Gastroesophageal sphincter (tissue), 4 donors: ENCODE measurements at places on chromosomes 4 and X.
A peak's percentile ranks its signal among the peaks of the same experiment; 100 is the strongest.

GRCh38 chr4:173821876-173822275 lies 291.8 kb upstream of the HAND2 start:
- no peak for ATAC-seq

- no peak for ATAC-seq
Observed at GRCh38 chr4:37441231-37442061, 196.9 kb downstream of the NWD2 start.

DNA sequence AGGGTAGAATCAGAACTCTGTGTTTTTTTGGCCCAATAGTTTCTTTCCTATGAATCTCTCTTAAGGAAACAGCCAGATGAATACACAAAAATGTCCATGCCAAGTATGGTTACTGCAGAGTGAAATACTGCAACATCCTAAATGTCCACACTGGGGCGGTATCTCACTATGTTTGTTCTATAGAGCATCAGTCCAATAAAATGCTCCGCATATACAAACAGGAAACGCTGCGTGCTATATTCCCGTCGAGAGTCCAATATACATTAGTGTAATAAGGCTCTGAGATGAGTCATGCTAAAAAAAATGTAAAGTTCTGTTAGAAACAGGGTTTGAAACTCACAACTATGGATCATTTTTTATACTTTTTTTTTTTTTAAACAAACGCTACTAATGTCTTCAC lies 72.9 kb upstream of the ENOX2 start:
- ATAC-seq: no peak

DNA sequence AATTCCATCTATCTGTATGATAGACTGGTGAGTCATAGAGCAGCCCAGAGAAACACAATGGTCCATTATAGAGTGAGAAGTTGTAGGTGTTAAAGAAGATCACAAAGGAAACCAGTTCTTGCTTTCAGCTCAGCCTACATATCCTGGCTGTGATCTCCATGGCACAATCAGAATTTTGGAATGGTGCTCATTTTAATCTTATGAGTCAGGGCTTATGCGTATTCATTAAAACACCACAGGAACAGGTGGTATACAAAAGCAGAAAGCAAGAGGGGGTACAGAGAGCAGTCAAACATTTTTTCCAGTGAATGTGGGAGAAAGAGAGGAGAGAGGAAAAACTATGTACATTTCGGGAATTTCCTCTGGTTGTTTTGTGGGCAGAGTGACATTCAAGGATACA lies 126.9 kb downstream of the MFAP3L start:
- no peak for ATAC-seq

DNA sequence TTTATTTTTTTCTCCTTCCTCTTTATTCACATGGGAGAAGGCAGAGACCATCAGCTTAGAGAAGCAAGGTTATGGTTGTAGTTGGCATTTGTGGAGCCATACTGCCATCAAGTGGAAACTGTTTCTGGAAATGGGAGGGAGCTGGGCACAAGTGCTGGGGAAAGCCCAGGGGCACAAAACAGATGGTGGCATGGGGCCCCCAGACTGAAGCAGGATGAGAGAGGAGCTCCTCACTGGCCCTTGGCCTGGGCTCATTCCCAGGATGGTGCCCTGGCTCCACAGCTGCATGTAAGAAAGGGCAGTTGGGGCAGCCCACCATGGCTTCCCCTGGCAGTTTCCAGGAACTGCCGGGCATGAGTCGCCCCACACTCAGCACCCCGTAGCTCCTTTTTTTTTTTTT lies 59.2 kb downstream of the NBDY start:
- no peak for ATAC-seq

DNA sequence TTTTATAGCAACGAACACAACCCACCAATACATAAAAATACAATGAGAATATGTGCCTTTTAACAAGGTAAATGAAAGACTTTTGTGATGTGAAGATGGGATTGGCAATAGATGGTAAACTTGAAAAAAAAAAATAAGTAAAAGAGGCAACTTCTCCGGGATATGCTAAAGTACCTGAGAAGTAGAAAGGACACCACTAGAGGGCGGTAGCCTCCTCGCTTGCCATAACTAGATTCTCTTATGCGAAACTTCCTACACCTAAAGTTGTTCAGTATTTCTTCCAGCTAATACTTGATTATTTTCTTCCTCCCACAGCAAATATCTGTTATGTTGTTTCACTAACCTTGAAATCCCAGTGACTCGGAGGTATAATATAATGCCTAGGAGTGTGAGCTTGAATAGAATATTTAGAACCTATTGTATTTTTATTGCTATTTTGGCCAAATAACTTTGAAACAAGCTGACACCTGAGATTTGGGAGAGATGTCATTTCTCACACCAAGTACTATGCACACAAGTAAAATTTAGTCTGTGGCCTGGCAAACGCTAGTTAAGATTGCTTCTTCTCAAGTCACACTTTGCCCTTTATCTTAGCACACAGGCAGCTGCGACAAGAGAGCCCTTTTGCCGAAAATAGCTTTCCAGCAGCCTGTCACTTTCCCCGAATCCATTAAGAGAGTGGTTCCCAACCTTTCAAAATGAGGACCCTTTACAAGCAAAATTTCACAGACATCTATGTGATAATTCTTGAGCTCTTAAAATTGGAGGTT lies 44.9 kb upstream of the PDLIM5 start:
- ATAC-seq: peak; percentile 50

DNA sequence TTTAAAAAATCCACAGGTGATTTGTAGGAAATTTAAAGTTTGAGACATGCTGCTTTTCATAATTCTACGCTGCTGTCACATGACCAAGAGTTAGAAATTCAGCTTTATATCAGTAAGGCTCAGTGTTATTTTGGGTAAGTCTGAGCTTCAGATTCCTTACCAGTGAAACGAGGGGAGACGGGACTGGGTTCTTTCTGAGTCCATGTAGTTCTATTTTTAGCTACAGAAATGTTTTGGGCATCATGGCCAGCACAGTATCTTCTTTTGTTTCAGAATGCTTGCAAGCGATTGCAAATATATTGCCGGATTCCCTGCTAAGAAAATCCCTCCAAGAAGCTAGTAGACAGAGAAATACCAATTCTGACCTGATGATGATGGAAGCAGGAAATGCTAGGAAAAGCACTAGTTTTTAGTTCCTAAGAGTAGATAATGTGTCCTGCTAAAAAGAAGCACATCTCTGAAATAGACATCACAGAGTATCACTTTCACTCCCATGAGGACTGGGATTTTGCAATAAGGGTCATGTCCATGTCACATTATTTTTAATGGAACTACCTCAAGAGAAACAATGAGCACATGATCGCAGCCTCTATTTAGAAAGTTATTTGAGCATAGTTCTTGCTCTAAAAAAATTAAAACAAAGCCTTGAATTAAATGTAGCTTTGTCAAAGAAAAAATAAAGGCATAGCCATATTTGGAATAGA lies 10.9 kb downstream of the ATP1B4 start:
- no peak for ATAC-seq

- no peak for ATAC-seq
Observed at GRCh38 chr4:132218406-132218805, 930.7 kb upstream of the PCDH10 start.

DNA sequence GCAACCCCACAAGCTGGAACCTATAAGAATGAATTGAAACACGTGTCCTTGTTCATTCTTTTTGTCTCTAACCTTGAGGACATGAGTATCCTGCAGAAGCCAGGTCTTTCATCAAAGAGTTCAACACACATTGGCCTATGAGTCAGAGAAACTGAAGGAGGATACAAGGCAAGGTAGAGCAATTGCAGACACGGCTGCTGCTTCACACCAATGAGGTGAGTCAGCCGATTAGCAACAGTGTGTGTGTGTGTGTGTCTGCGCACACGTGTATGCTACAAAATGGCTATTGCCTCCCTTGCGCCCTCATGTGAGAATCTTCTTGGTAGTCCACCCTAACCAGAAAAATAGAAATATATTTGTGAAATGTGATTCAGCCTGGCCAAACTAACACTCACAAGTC lies 1477.7 kb upstream of the IGFBP7 start:
- ATAC-seq: no peak

DNA sequence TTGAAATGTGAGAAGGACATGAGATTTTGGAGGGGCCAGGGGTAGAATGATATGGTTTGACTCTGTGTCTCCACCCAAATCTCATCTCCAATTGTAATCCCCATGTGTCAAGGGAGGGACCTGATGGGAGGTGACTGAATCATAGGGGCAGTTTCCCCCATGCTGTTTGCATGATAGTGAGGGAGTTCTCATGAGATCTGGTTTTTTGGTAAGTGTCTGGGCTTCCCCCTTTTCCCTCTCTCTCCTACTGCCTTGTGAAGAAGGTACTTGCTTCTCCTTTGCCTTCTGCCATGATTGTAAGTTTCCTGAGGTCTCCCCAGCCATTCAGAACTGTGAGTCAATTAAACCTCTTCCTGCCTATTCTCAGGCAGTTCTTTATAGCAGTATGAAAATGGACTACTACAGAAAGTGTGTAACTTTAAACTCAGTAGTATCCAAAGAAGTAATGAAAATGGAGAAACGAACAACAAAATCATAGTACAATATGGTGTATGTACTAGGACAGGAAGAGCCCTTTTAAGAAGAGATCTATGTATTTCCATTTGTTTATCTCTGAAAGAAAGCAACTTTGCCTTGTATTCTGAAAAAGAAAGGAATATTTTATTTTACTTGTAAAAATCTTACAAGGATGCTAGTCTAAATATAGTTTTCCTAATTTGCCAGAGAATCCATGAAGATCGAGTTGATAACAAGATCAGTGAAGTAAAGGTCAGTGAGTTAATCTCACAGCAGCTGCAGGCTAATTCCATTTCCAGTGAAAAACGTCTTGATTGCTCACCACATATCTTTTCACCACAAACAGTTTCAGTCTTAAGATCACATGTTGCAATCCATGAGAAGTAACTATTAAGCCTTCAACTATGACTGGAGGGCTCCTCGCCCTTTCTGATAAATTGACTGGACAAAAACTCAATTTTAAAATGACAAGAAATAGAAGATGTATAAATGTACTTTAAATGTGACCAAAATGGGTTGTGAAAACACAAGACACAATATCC lies 20.5 kb downstream of the PKD2 start:
- ATAC-seq: peak; percentile 68

- no peak for ATAC-seq
Observed at GRCh38 chr4:40254608-40255392, 58.0 kb downstream of the RHOH start.

DNA sequence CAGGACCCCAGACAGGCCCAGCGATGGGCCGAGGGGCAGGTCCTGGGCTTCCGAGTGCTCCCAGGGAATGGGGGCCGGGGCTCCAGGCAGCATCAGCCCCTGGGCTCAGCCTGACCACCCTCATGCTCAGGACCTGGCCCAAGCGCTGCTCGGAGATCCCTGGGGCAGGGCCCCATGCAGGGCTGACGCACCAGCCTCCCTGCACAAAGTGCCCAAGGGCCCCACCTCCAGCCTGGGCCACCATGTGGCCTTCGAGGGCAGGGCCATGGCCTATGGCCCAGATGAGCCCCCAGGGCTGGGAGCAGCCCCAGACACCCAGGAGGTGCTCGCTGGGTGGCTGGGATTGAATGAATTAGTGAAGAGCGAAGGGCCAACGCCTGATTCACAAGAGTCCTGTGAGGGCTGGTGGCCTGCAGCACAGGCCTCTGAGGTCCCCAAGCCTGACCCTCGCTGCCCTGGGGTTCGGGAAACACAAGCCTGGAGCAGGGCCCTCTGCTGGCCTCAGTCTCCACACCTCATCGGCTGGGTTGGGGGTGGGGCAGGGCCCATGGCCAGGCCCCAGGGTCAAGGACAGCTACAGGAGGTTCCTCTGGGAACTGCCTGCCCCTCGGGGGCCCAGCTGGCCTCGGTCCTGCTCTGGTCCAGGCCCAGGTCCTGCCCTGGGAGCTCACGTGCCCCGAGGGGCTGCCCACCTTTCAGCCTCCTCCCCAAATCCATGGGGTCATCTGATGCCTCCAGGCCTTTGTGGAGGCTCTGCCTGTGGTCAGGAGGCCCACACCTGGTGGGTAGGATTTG lies 13.3 kb upstream of the FGFR3 start:
- no peak for ATAC-seq

DNA sequence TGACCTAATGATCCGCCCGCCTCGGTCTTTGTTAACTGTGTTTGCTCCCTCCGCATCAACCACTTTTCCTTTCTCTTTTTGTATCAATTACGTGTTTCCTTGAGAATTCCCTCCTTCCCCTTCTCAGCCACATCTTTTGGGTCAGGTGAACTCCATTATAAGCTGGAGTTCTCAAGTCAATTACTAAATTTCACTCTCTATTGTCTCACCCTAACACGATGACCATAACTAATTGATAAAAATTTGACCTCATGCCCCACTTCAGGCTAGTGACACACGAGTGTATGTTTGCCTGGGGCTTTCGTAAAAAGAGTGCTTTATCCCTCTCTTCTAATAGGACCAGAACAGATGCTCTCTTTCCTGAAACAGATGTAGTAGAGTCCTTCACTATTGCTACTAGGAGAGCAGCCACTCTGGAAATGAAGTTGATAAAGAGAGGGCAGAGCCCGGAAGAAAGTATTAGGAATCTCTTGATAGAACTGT lies 403.6 kb upstream of the ANXA10 start:
- ATAC-seq: no peak

DNA sequence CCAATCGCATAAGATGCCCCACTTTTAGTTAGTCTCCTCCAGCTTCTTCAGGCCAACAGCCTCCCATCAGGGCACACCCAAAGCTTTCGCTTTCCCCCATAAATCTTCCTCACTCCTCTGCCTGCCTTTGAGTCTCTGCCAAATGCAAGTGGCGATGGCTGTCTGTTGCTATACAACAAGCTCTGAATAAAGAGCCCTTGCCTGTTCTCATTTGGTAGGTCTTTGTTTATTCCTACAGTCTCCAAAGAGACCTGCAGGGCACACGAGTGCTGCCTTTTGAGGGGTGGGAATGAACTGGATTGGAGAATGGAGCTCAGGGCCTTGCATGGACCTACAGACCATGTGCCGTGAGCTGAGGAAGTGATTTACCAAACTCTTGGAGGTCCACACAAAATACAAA lies 52.2 kb upstream of the SOD3 start:
- no peak for ATAC-seq

GRCh38 chrX:17818726-17819125 lies 42.4 kb downstream of the RAI2 start:
- no peak for ATAC-seq

DNA sequence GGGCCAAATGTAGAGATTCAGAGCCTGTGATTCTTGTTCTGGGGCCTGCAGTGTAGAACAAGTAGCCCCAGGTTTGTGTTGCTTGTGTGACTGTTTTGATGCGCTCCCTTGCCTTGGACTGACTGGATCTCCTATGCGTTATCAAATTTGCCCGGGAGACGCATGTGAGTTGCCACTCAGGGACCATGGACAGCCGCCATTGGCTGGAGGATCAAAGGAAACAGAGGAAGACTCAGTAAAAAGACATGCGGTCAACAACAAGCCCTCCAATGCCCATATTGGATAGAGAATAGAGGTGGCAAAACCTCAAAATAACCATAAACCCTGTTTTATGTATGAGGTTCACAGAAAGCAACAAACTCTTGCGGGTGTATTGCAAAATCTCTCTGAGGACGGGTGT lies 327.5 kb upstream of the IGFBP7 start:
- no peak for ATAC-seq

DNA sequence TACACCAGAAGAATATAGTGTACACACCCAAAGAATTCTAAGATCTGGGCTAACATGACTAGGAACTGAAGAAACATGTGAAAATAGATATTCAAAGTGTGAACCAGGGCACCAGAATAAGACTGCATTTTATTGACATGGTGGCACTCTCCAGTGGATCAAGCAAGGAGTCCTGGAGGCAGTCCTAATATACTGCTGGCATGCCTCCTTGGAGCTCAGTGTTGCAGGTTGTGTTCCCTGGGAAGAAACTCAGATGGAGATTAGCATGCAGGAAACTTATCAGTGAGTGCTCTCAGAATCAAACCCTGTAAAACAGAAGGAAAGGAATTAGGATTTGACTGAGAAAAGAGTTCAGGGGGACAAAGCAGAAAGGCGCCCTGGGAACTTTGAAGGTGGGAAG lies 105.1 kb downstream of the CXCL13 start:
- ATAC-seq: no peak
